Stimulated activated CD8-positive, alpha-beta memory T cell treated with anti-CD3 and anti-CD28 coated beads, Interleukin-4, amount 100 ng/mL, for 1 hour (primary cell): ENCODE measurements at places on chromosomes 2 and 18.

DNA sequence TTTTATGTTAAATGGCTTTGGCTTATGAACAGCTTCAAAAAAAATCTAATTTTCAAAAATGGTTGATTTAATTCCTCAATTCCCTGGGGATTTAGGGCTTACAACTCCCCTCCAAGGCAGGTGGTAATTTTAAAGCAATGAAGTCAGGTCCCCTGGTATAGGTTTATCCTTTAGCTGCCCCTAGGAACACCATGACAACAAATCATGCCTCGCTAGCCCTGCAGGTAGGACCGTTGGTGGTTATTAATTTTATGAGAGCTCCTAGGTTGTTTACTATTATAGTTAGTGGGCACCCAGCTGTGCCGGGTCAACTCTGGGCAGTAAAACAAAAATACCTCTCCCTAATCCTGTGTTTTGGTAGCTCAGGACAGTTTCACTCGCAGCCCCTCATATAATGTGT is 26.2 kb upstream of the MBOAT2 start:
- no peak for DNase-seq

DNA sequence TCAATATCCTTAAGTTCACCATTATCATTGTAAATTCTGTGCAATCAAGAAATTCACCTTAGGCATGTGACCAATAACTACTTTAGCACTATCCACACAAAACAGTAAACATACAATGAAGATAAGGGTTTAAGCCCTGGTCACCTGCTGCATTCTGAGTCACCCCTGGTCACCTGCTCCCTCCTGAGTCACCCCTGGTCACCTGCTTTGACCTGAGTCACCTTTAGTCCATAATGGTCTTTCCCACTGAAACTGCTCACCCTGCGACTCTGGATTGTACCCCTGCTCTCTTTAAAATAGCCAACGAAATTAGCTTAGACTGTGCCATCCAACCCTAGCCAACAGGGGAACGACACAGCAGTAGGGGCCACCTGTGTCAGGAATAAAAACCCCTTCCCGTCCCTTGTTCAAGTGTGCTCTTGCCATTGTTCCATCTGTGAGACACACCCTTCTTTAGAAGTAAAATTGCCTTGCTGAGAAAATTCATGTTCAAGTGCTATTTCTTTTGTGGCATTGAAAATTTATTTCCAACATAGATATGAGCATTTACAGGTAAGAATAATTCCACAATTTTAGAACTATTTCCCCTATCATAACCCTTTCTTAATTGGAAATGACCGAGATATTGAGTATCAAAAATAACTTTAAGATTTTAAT is 902.8 kb downstream of the DSC3 start:
- DNase-seq: no peak

- no peak for DNase-seq
Measured at GRCh38 chr2:212745359-212745758, 206.8 kb upstream of the ERBB4 start.

DNA sequence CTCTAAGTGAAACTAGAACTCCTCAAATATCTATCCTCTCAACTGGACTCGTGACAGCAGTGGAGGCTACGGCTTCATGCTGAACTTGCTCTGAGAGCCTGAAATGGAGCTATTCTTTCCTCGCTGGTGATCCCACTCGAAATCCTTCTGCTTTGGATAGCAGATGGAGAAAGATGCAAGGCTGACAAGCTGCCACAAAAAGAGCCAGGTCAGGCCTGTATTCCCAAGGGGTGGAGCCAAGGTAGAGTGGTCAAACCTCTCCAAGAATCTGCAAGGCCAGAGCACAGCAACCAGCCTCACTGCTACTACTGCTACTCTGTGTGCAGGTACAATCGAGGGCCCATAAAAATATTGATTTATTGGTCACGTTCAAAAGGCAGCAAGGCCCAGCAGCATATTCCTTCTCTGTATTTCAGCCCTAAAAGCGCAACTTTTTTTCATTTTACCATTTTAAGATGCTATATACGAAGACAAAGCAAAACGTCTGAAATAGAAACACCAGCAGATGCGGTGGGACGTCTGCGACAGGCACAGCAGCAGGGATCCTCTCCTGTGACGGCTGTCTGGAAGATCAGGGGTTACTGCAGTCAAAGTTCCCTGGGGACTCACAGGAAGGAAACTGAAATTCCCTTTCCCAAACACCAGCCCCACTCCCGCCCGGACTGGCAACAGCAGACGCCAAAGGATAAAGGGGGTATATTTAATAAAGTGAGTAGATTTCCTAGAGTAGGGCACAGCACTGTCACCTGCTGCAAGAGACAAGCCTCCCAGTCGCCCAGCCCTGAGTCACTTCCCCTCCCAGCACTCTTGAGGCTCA is 2.4 kb downstream of the SPRED2 start:
- DNase-seq: no peak

DNA sequence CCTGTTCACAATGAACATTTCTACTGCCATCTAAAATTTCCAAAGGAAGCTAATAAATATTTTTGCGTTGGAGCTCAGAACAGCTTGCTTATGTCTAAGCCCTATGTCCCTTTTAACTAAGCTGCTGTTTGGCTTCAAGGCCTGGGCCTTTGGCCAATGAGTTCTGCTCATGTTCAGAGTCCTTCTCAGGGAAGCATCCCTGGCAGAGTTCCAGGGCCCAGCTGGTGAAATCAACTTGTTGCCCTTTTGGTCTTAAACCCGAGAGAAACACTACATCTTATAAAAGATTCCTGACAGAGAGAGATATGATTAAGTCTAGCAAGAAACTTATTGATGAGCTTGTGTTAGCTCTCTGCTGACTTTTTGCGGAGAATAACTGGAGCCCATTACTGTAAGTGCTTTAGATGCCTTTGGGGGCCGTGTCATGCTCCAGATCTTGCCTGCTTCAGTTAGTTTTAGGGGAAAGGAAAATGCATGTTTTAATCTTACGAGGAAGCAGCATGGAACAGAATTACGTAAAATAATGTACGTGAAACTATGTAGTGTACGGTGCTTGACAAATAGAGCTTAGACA is 102.5 kb upstream of the NOSTRIN start:
- no peak for DNase-seq

DNA sequence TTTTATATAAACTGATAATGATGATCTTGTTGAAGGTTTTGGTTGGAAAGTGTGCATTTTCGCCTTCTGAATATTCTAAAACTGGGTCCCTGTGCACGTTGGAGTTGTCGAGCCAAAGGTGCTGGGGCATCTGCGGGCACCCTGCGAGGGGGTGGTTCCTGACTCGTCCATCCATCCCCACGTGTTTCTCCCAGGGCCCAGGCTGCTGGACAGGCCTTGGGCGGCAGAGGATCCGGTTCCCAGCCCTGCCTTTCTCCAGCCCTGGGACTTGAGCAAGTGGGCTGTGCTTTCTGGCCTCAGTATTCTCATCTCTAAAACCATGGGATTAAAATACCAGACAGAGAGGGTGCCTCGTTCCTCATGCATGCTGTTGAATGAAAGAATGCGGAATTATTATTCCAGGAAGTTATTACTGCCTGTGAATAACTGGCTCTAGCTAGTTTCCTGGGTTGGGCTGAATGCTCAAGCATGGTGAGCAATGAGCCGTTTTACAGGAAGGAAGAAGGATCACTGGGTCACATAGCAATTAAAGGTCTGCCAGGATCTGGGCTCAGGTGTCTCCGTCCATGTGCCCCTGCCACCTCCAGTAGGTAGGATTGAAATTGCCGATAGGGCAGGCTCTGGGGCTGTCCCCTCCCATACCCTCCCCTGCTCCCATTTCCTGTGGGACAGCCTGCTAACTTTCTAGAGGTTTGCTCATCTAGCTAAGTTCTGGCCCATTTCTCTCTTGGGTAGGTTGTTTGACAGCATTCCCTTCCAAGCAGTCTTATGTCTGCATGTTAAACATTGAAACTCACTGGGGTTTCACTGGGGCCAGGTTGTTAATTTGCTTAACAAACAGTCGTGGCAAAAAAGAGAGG is 77.2 kb upstream of the HS6ST1 start:
- no peak for DNase-seq

GRCh38 chr2:193695367-193695766 is 1500.6 kb upstream of the TMEFF2 start:
- DNase-seq: no peak

DNA sequence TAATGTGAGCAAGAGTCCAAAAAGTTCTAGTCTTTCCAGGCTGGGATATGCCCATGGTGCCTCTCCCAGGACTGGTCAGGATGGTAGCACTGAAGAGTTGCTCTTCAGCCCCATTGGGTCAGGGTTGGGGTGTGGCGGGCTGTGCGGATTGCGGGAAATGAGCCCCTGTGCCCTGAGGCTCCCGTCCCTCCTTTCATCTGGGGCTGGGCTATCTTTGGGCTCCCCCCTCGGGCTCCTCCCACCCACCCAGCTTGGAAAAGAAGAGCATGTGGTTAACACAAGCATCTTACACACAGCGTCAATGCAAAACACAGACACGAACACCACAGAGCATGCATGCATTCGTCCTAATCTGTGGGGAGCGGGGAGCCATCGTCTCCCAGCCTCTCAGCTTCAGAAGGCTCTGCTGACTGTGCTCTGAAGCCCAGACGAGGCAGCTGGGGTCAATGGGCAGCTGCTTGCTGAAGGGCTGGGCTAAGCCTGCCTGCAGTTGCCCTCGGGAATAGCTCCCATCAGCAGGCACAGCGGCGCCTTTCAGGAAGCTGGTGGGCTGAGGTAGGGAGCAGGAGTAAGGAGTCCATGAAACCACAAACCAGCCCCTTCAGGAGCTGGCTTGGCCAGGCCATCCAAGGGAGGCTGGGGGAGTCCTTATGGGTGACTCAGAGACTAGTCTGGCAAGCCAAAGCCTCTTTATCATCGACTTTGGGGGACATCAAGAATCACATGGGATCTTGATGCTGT is 112.9 kb downstream of the CLIP4 start:
- DNase-seq: no peak
